ENCODE measurements at places on chromosomes 5 and 9.

GRCh38 chr9:3955305-3955687, 344.6 kb downstream of the GLIS3 start:
- DNase-seq = peak; percentile 48

GRCh38 chr9:98538203-98538602, 170.5 kb downstream of the GABBR2 start:
- DNase-seq = no peak

DNA sequence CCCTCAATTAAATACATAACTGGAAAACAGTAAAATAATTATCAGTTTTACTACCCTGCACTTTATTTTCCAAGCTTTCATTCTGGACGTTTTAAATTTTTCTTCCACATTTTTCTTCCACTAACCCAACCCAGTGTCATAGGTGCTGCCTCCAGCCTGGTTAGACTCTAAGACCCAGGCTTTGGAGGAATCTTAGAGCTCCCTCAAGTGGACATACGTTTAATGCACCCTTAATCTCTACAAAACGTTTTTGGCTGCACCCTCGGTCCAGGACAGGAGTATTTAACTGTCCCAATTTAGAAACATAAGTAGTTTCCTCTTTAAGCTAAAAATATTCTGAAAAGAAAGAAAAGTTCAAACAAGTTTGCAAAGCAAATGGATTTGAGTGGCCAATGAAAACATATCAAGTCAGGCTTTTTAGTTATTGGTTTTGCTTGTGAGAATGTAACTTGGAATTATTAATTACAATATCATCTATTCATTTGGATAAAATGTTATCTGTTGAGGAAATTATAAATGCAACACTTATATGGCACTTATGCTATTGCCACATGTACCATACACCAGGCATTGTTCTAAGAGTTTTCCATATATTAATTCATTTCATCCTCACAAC, 38.9 kb downstream of the CDH6 start:
- peak; percentile 64 for DNase-seq

GRCh38 chr5:36371366-36371765, 69.7 kb upstream of the RANBP3L start:
- DNase-seq = no peak

- DNase-seq = no peak
Observed at GRCh38 chr9:132694144-132694543, 23.9 kb downstream of the GTF3C4 start.

DNA sequence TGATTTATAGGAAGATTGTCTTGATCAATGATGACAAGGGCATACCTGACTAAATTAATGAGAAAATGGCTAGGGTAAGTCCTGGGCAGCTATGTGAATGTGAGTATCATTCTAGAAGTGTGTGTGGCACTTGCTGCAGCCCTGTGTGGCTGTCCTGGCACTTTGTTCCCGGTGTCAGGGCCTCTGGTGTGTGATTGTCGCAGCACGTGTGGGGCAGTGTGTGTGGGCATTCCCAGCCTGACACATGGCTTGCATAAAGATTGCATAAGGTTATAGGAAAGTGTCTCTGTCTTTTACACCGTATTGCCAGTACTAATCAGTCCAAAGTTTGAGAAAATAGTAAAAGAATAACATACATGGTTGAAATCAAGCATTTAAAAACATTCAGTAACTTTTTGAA, 74.4 kb downstream of the TRIO start:
- DNase-seq = no peak

All from fibroblast of skin of abdomen (primary cell).